ENCODE measurements at places on chromosomes 4 and X. TPM values are rescaled to one million over a fixed set of nuclear protein-coding genes. Genes with fewer than 3 reads are reported as not detected.

DNA sequence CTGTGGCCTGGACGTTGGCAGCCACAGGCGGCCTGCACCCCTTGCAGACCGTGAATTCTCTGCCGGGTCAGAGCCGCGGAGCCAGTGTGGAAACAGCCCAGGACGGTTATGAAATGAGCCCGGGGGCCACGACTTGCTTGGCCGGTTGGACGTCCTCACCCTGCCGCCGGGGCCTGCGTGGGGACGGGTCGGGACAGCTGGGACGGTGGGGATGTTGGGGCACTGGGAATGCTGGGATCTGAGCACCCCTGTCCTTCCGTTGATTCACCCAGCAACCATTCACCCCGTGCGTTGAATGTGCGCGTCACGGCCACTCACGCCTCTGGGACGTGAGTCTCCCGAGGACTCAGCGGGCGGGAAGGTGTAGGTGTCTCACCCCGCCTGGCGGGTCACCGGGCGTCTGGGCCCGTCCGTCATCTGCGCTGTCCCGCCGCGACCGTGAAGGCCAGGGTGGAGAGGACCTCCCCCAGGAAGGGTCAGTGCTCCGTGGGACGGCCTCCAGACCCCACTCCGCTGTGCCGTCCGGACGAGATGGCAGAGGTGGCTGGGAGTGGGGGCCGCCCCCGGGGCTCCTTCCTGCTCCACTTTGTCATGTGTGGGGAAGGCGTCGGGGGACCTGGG lies 4.5 kb upstream of the PLCXD1 start:
- no peak for DNase-seq

DNA sequence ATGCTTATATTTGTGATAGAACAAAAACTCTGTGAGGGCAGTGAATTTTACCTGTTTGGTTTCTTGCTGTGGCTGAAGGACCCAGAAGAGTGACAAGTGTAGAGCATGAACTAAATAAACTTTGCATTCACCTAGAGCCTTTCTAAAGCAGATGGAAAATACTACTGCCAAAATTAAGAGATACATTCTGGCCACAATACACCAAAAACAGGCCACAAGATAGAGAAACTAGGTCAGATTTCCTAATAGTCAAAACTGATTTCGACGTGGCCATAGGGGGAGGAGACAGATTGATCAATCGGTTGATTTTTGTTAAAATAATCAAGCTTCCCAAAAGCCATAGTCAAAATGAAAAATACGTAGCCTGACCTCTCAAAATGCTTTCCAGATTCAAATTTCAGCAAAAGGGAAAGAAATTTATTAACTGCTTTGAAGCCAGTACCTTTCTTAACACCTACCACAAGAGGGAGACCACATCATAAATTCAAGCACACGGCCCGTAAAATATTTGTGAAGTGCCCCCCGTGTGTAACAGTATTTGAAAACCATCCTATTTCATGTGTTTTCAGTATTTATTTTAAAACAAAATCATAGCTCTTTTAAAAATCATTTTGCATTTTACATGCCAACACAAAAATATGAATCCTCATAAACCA lies 132.4 kb downstream of the CORIN start:
- no peak for DNase-seq

DNA sequence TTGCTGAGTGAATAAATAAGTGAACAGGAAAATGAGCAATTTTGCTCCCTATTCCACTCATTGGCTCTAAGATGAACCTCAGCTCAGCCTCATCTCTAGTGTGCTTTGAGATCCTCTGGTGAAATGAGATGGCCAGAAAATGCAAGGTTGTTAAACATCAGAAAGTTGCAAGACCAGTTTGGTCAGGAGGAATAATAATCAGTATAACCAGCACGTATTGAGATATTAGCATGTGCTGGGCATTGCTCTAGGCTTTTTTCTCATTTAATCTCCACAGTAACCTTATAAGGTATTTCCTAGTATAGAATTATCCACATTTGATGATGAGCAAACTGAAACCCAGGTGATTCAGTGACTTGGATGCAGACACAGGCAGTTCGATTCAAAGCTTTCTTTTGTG lies 110.5 kb upstream of the PAK3 start:
- DNase-seq: no peak

- no peak for DNase-seq
Observed at GRCh38 chr4:20816287-20816686, 116.0 kb downstream of the PACRGL start.

GRCh38 chr4:5863461-5864113 lies 29.3 kb downstream of the CRMP1 start:
- no peak for DNase-seq

DNA sequence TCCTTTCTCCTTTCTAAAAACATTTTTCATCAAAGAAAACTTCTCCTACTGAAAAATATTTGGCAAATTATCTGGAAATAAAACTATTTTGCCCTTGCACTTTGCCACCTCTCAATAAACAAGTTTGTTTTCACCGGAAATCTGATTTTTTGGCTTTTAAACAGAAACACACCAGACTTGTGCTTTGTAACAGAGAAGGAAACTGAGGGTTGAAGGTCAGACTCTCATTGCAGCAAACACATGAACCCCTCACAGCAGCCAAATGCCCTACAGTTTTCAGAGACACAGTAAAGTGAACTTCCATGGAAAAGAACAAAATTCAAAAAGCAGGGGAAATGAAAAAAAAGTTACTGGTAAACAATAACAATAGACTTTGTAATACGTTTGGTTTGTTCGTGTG lies 95.6 kb upstream of the WDR17 start:
- DNase-seq: no peak

DNA sequence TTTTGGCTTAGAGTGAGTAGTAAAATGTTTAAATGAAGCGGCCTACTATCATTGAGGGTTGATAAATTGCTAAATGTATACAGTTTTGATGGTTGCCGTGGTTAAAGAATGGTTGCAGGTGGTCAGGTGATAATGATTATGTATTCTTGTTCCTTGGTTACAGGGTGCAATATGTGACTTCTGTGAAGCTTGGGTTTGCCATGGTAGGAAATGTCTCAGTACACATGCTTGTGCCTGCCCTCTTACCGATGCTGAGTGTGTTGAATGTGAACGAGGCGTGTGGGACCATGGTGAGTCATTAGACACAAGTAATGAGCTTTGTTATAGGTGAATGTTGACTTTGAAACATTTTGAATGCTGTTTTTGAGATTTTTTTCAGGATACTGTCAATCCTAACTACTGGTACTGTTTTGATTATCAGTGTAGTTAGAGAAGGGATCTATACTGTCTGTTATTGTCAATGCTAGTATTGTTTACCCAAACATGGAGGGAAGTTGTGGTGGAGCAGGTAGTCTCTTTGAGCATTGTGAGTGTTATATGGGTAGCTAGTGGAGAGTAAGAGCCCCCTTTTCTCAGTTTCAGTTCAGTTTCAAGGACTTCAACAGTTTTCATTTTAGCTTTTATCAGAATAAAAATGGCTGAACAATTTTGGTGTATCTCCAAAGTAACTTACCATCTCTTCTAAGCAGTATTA lies 8.9 kb downstream of the ZNF330 start:
- DNase-seq: no peak

DNA sequence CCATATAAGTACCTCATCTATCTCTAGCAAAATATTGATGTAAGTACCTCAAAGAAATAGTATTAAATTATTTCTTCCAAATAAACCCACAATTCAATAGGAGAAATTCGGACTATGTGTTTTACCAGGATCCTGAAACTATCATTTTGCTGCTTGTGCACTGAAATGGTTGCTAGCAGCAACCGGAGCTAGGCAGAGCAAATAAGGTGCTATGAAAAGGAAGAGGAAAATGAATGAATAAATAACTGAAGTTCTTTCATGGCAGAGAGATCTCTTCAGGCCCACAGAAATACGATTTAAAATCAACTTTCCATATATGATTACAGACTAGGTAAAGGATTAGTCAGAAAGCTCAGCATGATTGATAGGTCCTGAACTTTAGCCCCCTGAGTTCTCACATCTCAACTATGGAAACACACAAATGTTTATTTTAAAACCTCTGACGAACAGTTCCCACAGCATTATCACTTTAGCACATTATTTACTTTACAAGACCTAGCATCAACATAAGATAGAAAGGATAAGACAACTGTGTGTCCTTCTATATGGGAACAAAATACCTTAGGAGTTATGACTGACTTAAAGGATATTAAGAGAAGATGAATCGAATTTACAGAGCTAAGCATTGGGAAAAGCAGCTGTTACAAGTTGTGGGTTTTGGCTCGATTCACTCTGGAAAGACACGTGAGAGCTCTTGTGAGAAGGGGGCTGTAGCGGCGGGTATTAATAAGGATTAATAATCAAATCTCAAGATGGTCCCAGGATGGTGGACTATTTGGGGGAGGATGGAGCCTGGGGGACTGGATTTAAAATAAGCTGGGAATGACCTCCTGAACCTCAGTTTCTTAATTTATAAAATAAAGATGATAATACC lies 104.3 kb downstream of the CORIN start:
- DNase-seq: no peak

The GPR34 gene
- total RNA-seq: 8.7 TPM

The SMIM10 gene
- 18.0 TPM for total RNA-seq

All from tibial nerve (tissue), 4 donors.